Activated T-cell treated with anti-CD3 and anti-CD28 coated beads for 48 hours (primary cell): ENCODE measurements at places on chromosomes 11 and 22.
A peak's percentile ranks its signal among the peaks of the same experiment; 100 is the strongest.

GRCh38 chr11:14499178-14499559 is 442 bp downstream of the COPB1 start:
- DNase-seq = peak; percentile 29

DNA sequence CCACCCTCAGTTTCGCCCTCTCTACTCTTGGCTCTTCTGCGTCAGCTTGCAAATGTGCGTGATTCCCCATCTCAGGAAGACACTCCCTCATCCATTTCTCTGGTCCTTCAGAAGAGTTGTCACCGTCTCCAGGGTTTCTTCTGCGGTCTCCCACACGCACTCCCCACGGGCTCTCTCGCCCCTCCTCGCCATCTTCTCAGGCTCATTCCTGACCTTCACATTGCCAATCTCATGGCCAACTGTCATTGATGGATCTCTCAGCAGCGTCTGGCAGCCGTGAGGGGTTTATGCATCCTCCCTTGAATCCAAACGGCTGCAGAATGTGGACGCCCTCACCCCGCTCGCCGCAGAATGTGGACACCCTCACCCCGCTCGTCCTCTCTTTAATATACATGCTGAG is 10.5 kb downstream of the SYNGR1 start:
- DNase-seq = no peak

GRCh38 chr22:49093192-49093880 is 734.3 kb downstream of the BRD1 start:
- no peak for DNase-seq

DNA sequence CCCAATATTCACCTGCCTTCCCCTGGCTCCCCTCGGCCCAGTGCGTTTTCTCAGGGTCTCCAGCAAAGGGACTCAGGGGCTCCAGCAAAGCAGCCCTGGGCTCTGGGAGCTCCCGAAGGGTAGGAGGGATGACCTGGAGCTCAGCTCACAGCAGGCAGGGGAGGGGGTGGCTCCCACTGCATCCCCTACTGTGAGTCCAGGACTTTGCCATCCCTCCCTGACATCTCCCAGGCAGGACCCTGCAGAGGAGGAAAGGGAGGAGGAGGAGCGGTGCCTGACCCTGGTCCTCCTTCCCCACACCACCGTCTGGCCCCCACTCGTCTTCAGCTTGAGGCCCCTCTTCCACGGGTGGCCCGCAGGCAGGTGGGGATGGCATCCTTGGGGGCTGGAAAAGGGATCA is 5.0 kb downstream of the CABP7 start:
- DNase-seq = no peak

GRCh38 chr11:113084297-113084696 is 123.1 kb downstream of the NCAM1 start:
- no peak for DNase-seq

- DNase-seq = no peak
Measured at GRCh38 chr11:34145073-34145472, 39.6 kb downstream of the NAT10 start.

DNA sequence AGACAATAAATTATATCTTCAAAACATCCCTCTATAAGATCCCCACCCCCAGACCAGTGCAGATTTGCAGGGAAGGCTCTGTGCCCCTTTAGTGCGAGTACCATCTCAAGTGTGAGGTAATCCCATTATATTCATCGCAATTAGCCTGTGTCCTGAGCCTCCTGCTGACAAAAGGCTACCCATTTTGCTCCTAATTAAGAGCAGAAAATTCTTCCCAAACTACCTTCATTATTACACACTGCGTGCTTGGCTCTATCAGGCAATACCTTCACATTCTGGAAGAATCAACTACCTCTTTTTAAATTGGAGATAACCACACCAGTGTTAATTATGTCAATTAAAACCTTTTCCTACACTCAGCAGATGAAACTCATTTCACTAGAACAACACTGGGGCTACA is 1133.4 kb upstream of the CCDC90B start:
- DNase-seq = no peak

DNA sequence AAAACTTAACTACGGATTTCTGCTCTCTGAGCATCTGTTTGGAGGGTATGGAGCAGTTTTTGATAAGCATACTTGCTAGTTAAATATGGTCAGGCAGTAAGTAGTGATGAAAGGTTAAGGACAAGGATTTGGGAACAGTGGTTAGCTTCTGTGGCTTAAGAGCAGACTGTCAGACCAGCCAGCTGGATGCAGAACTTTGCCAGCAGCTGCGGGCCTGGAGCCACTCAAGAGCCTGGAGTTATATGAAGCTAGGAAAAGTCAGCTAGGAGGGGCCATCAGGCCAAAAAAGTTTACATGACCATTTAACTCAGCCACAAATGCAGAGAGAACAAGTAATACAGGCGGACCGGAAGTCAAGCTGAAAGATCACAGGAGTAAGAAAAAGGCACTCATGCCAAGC is 1817.7 kb downstream of the LRRC4C start:
- no peak for DNase-seq

- DNase-seq = no peak
Measured at GRCh38 chr11:38990841-38991240, 2392.8 kb upstream of the RAG2 start.

DNA sequence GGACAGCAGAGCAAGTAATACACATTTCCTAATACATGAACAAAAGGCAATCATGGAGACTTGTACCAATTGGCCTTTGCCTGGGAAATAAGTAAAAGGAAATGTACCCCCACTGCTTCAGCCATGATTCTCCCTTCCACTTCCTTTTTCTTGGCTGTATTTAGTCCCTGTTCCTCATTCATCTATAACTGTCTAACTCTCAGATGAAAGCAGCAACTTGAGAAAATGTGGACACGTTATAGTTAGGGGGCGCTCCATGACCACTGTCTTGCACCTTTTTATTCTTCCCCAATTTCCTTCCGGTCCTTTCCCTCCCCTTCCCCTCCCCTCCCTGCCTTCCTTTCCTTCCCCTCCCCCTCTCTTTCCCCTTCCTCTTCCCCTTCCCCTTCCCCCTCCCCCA is 61.3 kb upstream of the BARX2 start:
- no peak for DNase-seq

DNA sequence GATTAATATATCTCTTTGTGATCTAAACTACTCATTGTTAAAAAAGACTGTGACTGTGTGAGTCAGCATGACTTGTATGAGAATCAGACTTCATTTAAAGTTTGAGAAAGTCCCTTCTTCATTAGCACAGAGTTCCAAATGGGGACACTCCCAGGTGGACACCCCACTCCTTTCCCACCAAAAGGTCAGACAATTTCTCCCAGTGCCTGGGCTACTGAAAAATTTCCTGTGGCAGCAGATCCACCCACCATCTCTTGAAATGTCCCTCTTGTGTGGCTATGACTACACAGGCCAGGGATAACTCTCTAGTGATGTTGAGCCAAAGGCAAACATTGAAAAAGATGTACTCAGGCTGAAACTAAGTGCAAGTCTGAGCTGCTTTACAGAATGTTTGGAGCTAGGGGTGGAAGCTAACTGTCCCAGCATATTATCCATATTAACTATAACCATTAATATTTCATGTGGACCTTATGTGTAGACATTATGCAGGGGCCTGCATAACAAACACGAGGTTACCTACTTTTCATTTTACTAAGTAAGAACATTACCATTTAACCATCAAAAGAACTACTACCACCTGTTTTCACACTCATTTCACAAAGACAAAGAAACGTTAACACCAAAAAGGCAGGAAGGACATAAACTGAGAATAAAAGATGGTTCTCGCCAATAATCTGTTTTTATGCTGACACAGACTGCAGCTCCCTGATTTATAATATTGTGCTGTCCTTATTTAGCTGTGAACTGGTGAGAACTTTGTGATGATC is 44.8 kb downstream of the MMP20 start:
- no peak for DNase-seq

GRCh38 chr22:30459181-30460052 is 12.4 kb downstream of the SEC14L3 start:
- no peak for DNase-seq
